ENCODE measurements at places on chromosomes 12 and 14.

DNA sequence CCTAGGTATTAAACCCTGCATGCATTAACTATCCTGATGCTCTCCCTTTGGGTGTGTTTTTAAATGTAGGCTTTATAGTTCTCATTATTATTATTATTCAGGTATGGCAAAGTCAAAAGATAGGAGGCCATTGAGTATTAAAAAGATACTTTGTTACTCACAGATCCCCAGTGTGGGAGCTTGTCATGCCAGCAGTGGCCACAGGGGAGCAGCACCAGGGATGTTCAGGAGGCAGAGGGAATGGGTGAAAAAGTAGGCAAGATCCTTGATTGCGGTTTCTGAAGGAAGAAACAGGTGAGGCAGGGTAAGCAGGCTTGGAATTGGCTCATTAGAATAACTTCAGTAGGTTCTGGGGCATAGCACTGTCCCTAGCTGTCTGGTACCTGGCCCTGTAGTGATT, 382.2 kb downstream of the MED13L start:
- DNase-seq, result no peak

DNA sequence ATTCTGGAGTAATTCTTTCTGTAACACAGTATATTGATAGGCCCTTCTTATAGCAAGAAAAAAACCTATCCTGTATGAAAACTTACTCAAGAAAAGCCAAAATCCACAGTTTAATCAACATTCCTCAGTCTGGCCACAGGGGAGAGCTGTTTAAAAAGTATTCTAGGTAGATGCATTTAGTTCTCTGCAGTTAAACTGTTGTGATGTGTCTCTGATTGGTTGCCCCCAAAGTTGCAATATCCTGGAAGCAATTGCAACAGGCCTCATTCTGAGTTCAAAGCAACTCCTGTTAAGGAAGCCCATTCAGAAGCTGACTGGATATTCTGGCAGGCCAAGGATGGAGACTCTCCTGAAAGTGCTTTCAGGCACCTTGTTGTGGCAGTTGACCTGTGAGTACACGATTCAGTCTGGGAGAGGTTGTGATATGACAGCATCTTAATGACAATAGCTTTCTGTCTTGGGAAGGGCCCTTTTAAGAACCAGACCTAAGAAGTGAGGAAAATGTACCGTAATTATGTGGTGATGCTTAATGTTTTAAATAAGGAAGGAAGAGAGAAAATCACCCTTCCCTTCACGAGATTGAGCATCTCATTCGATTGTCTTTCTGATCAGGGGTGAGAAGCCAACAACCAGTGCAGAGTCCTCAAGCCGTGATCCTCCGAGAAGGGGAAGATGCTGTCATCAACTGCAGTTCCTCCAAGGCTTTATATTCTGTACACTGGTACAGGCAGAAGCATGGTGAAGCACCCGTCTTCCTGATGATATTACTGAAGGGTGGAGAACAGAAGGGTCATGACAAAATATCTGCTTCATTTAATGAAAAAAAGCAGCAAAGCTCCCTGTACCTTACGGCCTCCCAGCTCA, 420.7 kb downstream of the DAD1 start:
- no peak for DNase-seq

- no peak for DNase-seq
Observed at GRCh38 chr12:68042212-68042699, 53.0 kb downstream of the IFNG-AS1 start.

- DNase-seq, result no peak
Observed at GRCh38 chr14:78697341-78697740, 527.2 kb downstream of the NRXN3 start.

- DNase-seq, result no peak
Observed at GRCh38 chr12:79560225-79560889, 130.4 kb downstream of the PAWR start.

GRCh38 chr12:17579205-17580026, 510.6 kb downstream of the RERGL start:
- no peak for DNase-seq

GRCh38 chr14:35573911-35574310, 39.9 kb downstream of the INSM2 start:
- no peak for DNase-seq
